ENCODE measurements at places on chromosomes 7 and 10. TPM values are rescaled to one million over a fixed set of nuclear protein-coding genes. Genes with fewer than 3 reads are reported as not detected.

Gene CALD1
- 411 TPM for total RNA-seq

Gene ENO4
- total RNA-seq = not detected

Gene GHRHR
- not detected for total RNA-seq

Gene CALN1
- not detected for total RNA-seq

Gene DDIT4
- 13.6 TPM for total RNA-seq

Gene CRHR2
- total RNA-seq = not detected

Gene OR2A12
- not detected for total RNA-seq

Gene PRLHR
- not detected for total RNA-seq

DNA sequence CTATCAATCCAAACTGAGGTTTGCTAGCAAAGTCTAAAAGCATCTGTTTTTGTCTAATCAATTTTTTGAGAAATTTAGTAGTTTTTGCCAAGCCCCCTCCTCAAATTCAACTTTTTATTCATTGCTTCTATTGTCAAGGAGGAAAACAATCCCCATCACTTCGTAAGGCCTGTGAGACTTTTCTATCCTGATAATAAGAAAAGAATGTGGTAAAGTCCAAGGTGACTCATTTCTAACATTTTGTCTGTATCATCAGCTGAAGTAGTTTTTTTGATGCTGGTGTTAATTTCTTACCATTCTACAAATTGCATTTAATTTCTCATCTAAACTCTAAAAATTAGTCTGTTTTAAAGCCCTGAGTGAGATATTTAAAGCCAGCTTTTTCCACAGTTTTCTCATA is 11.7 kb downstream of the ANK3 start:
- no peak overlapping the region for H3K4me3 ChIP-seq
- no peak overlapping the region for H3K27ac ChIP-seq
- no peaks in the 10 kb centered on the region for H3K36me3 ChIP-seq
- no peak for DNase-seq

DNA sequence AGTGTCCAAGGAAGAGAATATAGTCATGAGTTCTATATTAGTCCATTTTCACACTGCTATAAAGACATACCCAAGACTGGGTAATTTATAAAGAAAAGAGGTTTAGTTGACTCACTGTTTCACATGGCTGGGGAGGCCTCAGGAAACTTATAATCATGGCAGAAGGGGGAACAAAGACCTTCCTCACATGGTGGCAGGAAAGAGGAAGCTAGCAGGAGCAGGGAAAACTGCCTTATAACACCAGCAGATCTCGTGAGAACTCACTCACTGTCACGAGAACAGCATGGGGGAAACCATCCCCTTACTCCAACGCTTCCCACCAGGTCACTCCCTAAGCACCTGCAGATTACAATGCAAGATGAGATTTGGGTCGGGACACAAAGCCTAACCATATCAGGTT is 139.0 kb upstream of the ZNF438 start:
- DNase-seq = no peak
- H3K4me3 ChIP-seq = no peak overlapping the region
- no peaks in the 10 kb centered on the region for H3K4me1 ChIP-seq
- no peak overlapping the region for H3K27ac ChIP-seq
- H3K27me3 ChIP-seq = no peaks in the 10 kb centered on the region

- H3K27me3 ChIP-seq = no peaks in the 10 kb centered on the region
- peaks cover 70% of the 10 kb centered on the region for H3K36me3 ChIP-seq
- DNase-seq = peak; percentile 99
- H3K4me1 ChIP-seq = peaks cover 60% of the 10 kb centered on the region
- H3K27ac ChIP-seq = peak overlapping the region; percentile 100
- peak overlapping the region; percentile 39 for H3K4me3 ChIP-seq
These were observed 7.3 kb downstream of the MAFK start for GRCh38 chr7:1537535-1538412.

DNA sequence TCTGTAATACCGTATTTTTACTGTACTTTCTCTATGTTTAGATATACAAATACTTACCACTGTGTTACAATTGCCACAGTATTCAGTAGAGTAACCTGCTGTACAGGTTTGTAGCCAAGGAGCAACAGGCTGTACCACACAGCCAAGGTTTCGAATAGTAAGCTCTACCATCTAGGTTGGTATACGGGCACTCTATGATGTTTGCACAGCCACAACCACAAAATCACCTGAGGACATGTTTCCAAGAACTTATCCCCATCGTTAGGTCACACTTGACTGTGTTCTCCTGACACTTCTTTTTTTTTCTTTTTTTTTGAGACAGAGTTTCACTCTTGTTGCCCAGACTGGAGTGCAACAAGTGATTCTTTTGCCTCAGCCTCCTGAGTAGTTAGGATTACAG is 134.6 kb upstream of the TRIM24 start:
- H3K27ac ChIP-seq = no peak overlapping the region
- H3K27me3 ChIP-seq = no peaks in the 10 kb centered on the region
- DNase-seq = no peak
- no peaks in the 10 kb centered on the region for H3K4me1 ChIP-seq
- no peak overlapping the region for H3K4me3 ChIP-seq

GRCh38 chr7:73773700-73774517 is 3.8 kb upstream of the CLDN3 start:
- H3K4me3 ChIP-seq = no peak overlapping the region
- H3K36me3 ChIP-seq = no peaks in the 10 kb centered on the region
- no peak overlapping the region for H3K27ac ChIP-seq
- DNase-seq = no peak

GRCh38 chr7:79736418-79736817 is 283.0 kb upstream of the MAGI2 start:
- H3K27ac ChIP-seq = no peak overlapping the region
- H3K4me1 ChIP-seq = no peaks in the 10 kb centered on the region
- 0 out of 2 replicates have a peak, but pooled peaks cover 4% of the 10 kb centered on the region for H3K27me3 ChIP-seq
- no peak overlapping the region for H3K4me3 ChIP-seq
- H3K36me3 ChIP-seq = no peaks in the 10 kb centered on the region
